CD4-positive, alpha-beta T cell treated with Interferon alpha-2 for 1 hour (primary cell): ENCODE measurements at places on chromosomes 4 and X.

GRCh38 chr4:5772528-5773270, 61.7 kb downstream of the EVC start:
- no peak for DNase-seq

DNA sequence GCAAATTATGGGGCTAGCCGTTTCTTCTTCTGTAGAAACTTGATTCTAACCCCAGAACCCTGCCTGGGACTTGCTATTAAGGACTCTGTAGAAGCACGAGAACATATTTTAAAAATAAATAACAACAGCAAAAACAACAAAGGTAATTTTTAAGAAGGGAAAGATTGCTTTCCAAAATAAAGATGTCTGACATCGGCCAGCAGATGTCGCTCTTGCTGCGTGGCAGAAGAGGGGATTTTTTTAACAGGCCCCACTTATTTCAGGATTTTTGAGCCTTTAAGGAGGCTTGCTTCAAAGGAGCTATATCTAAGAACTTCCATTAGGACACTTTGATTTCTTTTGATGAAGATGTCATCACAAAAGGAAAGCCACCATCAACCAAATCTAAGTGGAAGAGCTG, 62.8 kb upstream of the EGFL6 start:
- peak; percentile 53 for DNase-seq

DNA sequence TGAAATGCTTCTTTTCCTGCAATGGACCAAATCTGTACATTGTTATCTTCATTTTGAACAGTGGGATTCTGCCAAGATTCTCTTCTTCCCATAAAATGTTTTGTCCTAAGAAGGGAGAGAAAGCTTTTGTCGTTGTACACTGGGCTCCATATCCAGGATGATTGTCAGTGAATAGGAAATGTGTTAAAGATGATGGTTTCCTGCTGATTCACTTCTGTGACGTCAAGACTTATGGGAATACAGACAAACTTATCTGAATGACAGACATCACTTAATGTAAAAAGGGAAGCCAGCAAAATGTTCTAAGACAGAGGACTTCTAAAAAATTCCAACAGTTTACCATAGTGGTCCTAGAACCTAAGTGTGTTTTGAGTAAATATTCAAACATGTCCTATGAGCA, 53.7 kb upstream of the HPF1 start:
- no peak for DNase-seq

DNA sequence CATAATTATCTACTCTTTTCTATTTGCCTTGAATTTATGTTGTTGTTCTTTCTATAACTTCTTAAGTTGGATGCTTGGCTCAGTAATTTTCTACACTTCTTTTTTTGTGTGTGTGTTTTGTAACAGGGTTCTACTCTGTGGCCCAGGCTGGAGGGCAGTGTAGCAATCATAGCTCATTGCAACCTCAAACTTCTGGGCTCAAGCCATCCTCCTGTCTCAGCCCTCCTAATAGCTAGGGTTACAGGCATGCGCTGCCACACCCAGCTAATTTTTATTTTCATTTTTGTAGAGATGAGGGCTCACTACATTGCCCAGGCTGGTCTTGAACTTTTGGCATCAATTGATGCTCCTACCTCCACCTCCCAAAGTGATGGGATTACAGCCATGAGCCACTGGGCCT, 20.7 kb upstream of the UCHL1 start:
- DNase-seq, result no peak

GRCh38 chrX:3161681-3162080, 120.4 kb downstream of the ARSF start:
- no peak for DNase-seq

DNA sequence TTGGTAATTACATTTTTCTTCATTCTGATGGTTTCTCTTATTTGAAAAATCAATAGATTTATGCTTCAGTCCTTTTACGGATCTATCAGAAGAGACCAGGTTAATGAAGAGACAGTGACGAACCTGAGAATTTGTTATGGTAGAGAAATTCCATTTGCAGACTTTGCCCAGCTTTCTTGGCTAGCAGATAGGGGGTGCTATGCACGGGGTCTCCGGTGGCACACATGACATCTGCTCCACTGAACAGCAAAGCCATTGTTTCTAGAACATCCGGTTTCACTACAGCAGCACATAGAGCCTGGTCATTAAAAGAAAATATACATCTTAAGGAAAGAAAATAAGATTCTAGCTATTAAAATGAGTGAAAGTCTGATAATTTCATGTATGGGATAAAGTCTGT, 85.1 kb downstream of the ARAP2 start:
- DNase-seq, result no peak

- DNase-seq, result peak; percentile 18
Observed at GRCh38 chrX:150696866-150697265, 3.7 kb downstream of the MTMR1 start.

- DNase-seq, result no peak
Observed at GRCh38 chr4:94403751-94404150, 48.0 kb upstream of the PDLIM5 start.

DNA sequence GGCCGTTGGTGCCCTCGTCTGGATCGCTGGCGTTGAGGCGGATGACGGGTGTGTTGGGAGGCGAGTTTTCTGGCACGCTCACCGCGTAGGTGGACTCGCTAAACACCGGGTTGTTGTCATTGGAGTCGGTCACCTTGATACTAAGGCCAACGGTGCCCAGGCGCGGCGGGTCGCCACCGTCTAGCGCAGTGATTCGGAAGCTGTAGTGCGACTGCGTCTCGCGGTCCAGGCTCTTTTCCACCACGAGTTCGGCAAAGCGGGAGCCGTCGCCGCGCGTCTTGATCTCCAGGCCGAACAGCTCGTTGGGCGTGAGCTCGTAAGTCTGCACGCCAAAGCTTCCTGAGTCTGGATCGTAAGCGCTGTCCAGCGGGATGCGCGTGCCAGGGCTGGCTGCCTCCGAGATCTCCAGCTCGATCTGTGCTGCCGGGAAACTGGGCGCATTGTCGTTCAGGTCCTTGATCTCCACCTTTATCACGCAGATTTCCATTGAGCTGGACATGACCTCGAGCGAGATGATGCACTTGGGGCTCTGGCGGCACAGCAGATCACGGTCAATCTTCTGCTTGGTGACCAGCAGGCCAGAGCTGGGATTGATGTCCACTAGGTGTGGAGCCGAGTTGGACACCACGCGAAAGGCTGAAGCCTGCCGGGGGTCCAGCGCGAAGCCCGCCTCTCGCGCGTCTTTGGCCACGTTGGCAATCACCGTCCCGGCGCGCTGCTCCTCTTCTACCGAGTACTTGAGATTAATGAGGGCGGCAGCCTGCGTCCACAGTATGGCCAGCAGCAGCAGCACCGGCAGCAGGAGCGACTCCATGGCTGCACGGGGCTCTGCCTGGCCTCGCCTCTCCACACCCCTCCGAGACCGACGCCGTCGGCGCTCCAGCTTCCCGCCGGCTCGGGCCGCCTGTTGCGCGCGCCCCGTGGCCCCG, 2.0 kb downstream of the PCDH19 start:
- DNase-seq, result no peak
